MCF 10A (cell line): ENCODE measurements at places on chromosomes 1 and 21. TPM values are rescaled to one million over a fixed set of nuclear protein-coding genes. Genes with fewer than 3 reads are reported as not detected.

The KCNN3 gene
- total RNA-seq, result 0.07 TPM in 1 of 2 replicates, not detected in the other

The NUF2 gene
- total RNA-seq, result 14.7 and 23.8 TPM in 2 replicates

The GBP7 gene
- total RNA-seq, result not detected in 2 replicates

The FAAH gene
- total RNA-seq, result 17.3 and 19.3 TPM in 2 replicates

The OLFML2B gene
- not detected in 2 replicates for total RNA-seq

The KDF1 gene
- 5.1 and 8.8 TPM in 2 replicates for total RNA-seq

The MFSD2A gene
- total RNA-seq, result 49.1 and 52.9 TPM in 2 replicates

The C1orf141 gene
- total RNA-seq, result not detected in 2 replicates

The LRRC3 gene
- not detected in 2 replicates for total RNA-seq

The CAMK2N1 gene
- total RNA-seq, result 4.9 and 9.7 TPM in 2 replicates

The GPR37L1 gene
- not detected in 2 replicates for total RNA-seq

The FNDC5 gene
- not detected in 2 replicates for total RNA-seq

The SMPDL3B gene
- total RNA-seq, result 2.6 and 4.0 TPM in 2 replicates

The FCRL4 gene
- not detected in 2 replicates for total RNA-seq

The COL11A1 gene
- total RNA-seq, result not detected in 2 replicates

The PDE9A gene
- total RNA-seq, result not detected in 2 replicates

The TEKT2 gene
- not detected in 2 replicates for total RNA-seq

The CFAP45 gene
- total RNA-seq, result 0.32 and 0.40 TPM in 2 replicates

The TMOD4 gene
- 1.1 TPM in 1 of 2 replicates, not detected in the other for total RNA-seq

The NECTIN4 gene
- 7.0 and 11.2 TPM in 2 replicates for total RNA-seq

The SPAG17 gene
- not detected in 2 replicates for total RNA-seq

The COL6A1 gene
- 3.2 and 3.5 TPM in 2 replicates for total RNA-seq

The MAN1C1 gene
- not detected in 2 replicates for total RNA-seq

The ZNF648 gene
- total RNA-seq, result not detected in 2 replicates
